Sigmoid colon (tissue), 7 donors: ENCODE measurements at places on chromosomes 3 and 15. TPM values are rescaled to one million over a fixed set of nuclear protein-coding genes. Genes with fewer than 3 reads are reported as not detected.
A peak's percentile ranks its signal among the peaks of the same experiment; 100 is the strongest.

GRCh38 chr3:179464323-179465092 lies 13.2 kb upstream of the GNB4 start:
- no peaks in the 10 kb centered on the region for H3K36me3 ChIP-seq
- H3K27ac ChIP-seq, result no peak overlapping the region
- no peak for DNase-seq
- H3K4me3 ChIP-seq, result no peak overlapping the region
- no peaks in the 10 kb centered on the region for H3K27me3 ChIP-seq

DNA sequence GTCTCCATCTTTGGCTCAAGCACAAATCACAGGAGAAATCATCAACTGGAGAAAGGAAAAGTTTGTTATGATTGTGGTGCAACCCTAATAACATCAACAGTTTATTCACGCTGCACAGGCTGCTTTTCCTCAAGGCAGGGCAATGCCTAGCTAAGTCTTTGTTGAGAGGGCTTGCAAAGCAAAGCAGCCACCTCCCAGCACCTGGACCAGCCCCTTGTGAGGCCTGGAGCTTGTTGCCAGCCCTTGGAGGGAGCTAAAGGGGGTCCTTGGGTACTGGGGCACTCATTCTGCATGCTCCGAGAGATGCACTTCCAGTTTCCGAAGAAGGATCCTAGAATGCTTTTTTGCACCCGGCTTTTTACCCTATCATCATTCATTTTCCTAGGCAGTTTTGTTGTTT lies 288.2 kb downstream of the CLSTN2 start:
- no peak for DNase-seq
- H3K36me3 ChIP-seq, result no peaks in the 10 kb centered on the region
- H3K4me3 ChIP-seq, result no peak overlapping the region
- no peak overlapping the region for H3K27ac ChIP-seq
- H3K4me1 ChIP-seq, result no peaks in the 10 kb centered on the region

- no peak for DNase-seq
- no peak overlapping the region for H3K4me3 ChIP-seq
- no peaks in the 10 kb centered on the region for H3K4me1 ChIP-seq
- H3K36me3 ChIP-seq, result no peaks in the 10 kb centered on the region
- no peaks in the 10 kb centered on the region for H3K27me3 ChIP-seq
- H3K27ac ChIP-seq, result no peak overlapping the region
These were observed 49.0 kb upstream of the TP63 start for GRCh38 chr3:189582179-189582578.

GRCh38 chr3:38138349-38139190 lies at the start of gene MYD88:
Gene MYD88 (plus strand): TSS chr3:38138661. CDS start chr3:38138701, 40 bp downstream.
- peak within 1 kb of the TSS; percentile 96 for H3K4me3 ChIP-seq
- H3K27me3 ChIP-seq, result no peaks in the 10 kb centered on the region
- peak within 1 kb of the TSS; percentile 89 for H3K27ac ChIP-seq
- H3K4me1 ChIP-seq, result peaks cover 40% of the 10 kb centered on the region
- H3K36me3 ChIP-seq, result peaks cover 10% of the 10 kb centered on the region

DNA sequence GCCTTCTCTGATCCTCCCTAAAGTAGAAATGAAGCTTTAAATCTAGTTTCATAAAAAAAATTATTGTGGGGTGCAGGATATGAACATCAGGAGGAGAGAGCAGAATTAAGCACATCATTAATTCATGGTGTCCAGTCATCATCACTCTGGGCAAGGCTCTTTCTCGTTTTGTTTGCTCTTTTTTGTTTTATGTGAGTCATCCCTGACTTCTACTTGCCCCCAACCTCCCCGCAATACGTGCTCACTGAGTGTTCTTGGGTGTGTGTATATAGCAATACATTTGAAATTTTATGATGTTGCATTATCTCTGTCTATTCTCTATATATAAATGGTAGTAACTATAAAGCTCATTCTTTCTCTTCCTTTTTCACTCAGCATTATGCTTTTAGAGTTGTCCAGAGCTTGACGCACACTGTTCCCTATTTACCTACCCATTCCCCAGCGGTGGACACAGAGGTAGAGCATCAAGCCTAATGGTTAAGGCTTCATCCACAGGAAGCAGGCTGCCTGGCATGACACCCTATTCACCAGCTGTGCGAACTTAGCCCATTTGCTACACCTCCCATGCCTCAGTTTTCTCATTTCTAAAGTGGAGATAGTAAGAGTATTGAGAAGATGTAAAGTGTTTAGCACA lies 72.3 kb downstream of the CD200R1L start:
- H3K4me1 ChIP-seq, result peaks cover 38% of the 10 kb centered on the region
- no peaks in the 10 kb centered on the region for H3K27me3 ChIP-seq

GRCh38 chr15:95763426-95763825 lies 567.1 kb upstream of the NR2F2 start:
- DNase-seq, result no peak
- no peaks in the 10 kb centered on the region for H3K36me3 ChIP-seq
- no peak overlapping the region for H3K4me3 ChIP-seq

DNA sequence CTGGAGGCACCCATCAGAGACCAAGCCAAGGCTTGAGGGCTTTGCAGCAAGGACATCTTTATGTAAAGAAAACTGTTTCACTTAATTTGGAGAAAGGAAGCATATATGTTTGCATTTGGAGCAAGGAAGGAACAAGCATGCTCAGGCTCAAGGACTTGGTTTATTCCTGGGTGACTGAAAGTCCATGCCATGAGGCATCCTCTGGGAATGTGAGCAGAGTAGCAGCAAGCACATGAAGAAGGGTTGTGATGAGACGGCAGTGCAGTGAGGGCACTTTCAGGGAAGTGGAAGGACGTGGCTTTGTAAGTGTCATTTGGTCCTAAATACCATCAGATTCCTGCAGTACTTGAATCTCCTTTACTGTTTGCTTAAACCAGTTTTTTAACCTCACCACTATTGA lies 26.8 kb downstream of the POLG start:
- no peak overlapping the region for H3K27ac ChIP-seq
- DNase-seq, result no peak
- H3K27me3 ChIP-seq, result no peaks in the 10 kb centered on the region

DNA sequence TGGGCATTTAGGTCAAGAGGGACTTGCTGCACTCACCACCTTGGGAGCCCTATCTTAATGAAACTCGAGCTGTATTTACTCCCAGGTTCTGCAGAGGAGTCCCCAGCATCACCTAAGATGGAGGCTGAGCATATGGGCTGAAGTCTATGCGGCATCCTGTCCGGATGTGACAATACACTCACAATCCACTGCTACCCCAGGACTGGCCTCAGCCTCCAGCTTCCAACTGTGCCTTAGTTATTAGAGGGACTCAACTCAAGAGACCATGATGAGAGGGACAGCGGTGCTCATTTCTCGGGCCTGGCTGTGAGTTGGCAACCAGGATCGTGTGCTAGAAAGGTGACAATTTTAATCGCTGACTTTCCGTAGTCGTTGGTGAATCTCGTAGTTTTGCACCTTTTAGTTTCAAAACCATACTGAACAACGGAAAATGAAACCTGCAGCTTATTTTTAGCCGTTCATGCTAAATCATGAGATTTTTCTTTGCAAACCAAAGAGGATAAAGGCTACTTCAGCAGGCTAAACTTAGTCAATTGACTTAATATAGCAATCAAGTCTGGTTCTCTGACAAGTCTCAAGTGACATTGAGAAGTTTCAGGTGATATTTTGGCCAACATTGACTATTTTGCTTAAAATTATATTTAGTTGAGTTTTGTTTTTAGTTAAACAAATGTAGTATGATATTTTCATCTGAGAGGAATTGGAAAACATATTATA lies 11.1 kb downstream of the ZBTB38 start:
- H3K27me3 ChIP-seq, result no peaks in the 10 kb centered on the region
- no peaks in the 10 kb centered on the region for H3K36me3 ChIP-seq
- peaks cover 7% of the 10 kb centered on the region for H3K4me1 ChIP-seq
- no peak overlapping the region for H3K27ac ChIP-seq

DNA sequence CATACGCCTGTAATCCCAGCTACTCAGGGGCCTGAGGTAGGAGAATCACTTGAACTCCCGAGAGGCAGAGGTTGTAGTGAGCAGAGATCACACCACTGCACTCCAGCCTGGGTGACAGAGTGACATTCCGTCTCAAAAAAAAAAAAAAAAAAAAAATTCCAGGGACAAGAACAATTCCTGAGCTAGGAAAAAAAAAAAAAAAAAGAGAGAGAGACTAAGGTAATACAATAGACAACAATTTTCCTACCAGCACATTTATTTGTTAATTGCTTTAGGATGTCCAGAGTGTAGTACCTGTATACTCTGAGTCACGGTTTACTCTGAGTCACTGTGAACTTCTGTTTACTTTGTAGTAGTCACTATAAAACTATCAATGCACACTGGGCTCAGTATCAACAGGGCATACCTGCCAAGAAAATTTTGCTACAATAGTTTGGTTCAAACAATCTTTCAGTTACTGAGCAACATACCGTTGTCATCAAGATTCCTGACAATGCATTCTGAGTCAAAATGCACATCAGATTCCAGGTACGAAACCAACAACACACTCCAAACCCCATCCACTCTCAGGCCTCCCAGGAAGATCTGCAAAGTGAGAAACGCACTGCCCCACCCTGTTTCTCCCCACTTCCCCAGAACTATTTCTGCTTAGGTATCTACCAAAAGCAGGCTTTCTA lies 28.3 kb downstream of the IGF2BP2 start:
- H3K27ac ChIP-seq, result no peak overlapping the region
- H3K27me3 ChIP-seq, result no peaks in the 10 kb centered on the region
- DNase-seq, result no peak
- H3K4me3 ChIP-seq, result no peak overlapping the region
- no peaks in the 10 kb centered on the region for H3K36me3 ChIP-seq

The THUMPD3 gene
- total RNA-seq, result 33.5 TPM

- no peak for DNase-seq
- no peak overlapping the region for H3K4me3 ChIP-seq
- H3K36me3 ChIP-seq, result no peaks in the 10 kb centered on the region
- no peaks in the 10 kb centered on the region for H3K27me3 ChIP-seq
- no peak overlapping the region for H3K27ac ChIP-seq
These were observed 187.4 kb upstream of the SLC2A2 start for GRCh38 chr3:171213907-171214306.

GRCh38 chr3:185270956-185271332 lies 17.1 kb upstream of the EHHADH start:
- no peak overlapping the region for H3K27ac ChIP-seq
- DNase-seq, result no peak
- H3K4me3 ChIP-seq, result no peak overlapping the region
- H3K4me1 ChIP-seq, result no peaks in the 10 kb centered on the region
- peaks cover 61% of the 10 kb centered on the region for H3K27me3 ChIP-seq

GRCh38 chr3:32706348-32707025 lies 21.5 kb downstream of the CNOT10 start:
- DNase-seq, result no peak
- no peak overlapping the region for H3K4me3 ChIP-seq
- H3K27me3 ChIP-seq, result no peaks in the 10 kb centered on the region
- H3K36me3 ChIP-seq, result peaks cover 29% of the 10 kb centered on the region
- H3K27ac ChIP-seq, result peak overlapping the region; percentile 38

DNA sequence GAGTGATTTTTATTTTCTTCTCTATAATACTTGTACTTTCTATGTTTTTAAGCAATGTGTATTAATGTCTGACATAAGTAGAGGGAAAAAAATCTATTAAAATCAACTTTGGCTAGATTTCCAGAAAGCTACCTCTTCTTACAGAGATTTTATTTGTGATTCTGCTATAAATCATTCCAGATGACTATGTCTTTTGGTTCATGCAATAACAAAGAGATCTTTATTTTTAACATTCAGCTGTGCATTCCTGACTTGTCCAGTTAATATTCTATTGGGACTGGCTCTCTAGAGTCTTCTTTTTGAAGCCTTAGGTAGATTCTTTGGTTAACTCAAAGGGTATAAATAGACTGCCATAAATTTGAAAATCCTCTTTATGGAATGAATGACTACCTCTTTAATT lies 74.3 kb upstream of the ARPP21 start:
- H3K27me3 ChIP-seq, result no peaks in the 10 kb centered on the region
- H3K4me3 ChIP-seq, result no peak overlapping the region
- H3K4me1 ChIP-seq, result no peaks in the 10 kb centered on the region
- H3K36me3 ChIP-seq, result no peaks in the 10 kb centered on the region
- DNase-seq, result no peak
- no peak overlapping the region for H3K27ac ChIP-seq

DNA sequence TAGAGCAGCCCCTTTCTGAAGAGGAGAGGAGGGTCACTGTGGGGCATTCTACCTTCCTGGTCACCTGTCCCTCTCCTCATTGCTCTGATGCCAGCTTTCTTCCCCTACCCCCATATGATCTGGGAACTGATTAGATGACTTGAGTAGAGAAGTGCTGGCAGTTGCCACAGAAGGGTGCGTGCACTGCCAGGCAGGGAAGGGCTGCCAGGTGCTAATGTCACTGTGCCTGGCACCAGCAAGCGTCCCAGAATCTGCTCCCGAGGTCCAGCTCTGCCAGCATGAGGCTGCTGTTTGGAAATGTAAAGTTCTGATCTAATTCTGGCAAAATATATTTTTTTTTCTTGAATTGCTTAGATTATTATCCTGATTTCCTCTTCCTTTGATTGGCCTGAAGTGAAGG lies 52.8 kb downstream of the PPM1L start:
- no peak overlapping the region for H3K4me3 ChIP-seq
- no peaks in the 10 kb centered on the region for H3K27me3 ChIP-seq
- peak; percentile 64 for DNase-seq
- H3K27ac ChIP-seq, result peak overlapping the region; percentile 68

The SCN10A gene
- not detected for total RNA-seq

DNA sequence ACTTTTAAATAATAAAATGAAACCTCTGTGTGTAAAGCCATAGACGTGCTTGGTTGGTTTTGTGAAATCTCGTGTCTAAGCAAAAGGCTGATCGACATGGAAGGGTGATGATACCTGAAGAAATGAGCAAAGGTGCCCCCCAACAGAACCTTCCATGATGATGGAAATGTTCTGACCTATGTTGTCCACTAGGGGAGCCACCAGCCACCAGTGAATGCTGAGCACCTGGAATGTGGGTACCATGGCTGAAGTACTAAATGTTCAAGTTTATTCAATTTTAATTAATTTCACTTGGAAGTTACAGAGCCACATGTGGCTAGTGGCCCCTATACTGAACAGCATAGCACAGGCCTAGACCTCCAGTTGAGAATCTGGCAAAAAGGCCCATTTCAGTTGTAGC lies 158.8 kb downstream of the POLR2M start:
- no peak overlapping the region for H3K4me3 ChIP-seq
- no peaks in the 10 kb centered on the region for H3K27me3 ChIP-seq
- no peaks in the 10 kb centered on the region for H3K4me1 ChIP-seq
